NCI-H748 treated with DMSO at 0.1 percent for 48 hours (cell line): ENCODE measurements at places on chromosomes 1 and 21.

GRCh38 chr1:179322557-179322956, 29.0 kb downstream of the SOAT1 start:
- no peak for DNase-seq

DNA sequence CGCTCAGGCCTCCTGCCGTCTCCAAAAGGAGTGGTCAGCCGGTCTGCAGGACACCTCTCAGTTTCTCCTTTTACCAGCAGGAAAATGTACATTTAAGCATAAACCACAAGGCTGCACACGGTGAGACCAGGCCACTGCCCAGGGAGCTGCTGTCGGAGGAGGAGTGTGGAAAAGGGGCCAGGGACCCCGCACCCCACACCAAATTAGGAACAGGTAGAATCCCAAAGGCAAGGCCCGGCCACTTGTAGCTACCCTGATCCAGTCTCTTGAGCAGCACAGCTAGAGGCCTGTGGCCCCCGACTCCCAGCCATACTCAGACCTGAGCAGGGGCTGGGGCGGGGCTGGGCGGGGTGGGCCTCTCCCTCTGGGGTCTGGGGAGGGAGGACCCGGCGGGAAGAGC, 78.0 kb downstream of the PIK3CD start:
- DNase-seq = no peak

- no peak for DNase-seq
Observed at GRCh38 chr1:89757532-89757931, 63.3 kb upstream of the LRRC8D start.

DNA sequence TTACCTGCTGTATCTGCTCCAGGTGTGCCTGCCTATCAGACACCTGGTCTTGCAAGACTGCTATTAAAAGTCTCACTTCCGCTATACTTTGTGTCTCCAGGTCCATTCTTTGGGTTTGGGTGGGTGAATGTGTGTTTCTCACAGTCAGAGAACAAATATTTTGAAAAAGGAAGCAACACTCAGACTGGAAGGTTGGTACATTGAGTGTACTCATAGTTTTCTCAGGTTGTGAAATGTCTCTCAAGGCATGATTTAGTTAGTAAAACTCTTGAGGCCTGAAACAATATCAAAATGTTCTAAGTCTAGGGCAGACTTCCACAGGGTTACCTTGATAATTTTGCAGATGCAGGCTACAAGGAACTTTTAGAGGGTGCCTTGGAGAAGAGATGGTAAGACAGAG, 429.9 kb upstream of the ZRANB2 start:
- no peak for DNase-seq

DNA sequence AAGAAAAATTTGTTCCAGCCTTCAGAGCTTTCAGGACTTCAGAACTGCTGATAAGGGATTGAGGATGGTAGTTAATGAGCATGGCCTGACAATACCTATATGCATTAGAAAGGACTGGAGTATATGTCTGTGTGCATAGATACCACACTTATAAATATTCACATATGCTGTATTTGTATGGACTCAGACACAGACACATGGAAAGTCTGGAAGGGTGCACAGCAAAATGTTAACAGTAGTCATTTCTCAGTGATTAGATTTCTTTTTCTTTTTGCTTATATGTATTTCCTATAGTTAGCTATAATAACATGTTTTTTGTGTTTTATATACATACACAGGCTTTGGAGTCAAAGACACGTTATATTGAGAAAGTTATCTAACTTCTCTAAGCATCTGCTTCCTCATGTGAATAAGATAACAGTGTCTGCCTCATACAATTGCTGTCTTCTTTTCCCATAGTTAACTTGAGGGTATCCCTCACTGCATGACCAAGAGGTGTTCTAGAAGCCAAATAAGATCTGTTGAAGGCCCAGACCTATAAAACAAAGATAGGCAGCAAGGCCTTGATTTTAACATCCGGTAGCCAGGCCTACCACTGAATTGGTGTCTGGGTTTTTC, 31.3 kb downstream of the INPP5B start:
- no peak for DNase-seq

DNA sequence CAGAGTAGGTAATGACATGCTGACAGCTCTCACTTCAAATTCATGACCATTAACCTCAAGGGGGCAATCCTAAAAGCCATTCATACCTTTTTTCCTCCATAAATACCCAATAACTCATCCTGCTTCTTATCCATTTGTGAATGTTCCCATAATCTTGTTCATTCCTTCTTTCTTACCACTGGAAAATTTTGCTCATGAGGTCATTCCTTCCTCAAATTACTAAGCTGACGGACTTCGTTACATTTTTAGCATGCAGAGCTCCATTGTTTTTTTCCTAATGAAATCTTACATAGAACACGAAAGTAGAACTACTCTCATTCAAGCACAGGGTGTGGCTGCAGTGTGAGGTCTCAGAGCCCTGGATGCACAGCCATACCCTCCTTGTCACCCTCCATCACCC, 276.5 kb upstream of the DPYD start:
- no peak for DNase-seq
